ENCODE measurements at places on chromosomes 11 and 22.

- DNase-seq = no peak
Observed at GRCh38 chr11:117815262-117815803, 9.2 kb downstream of the FXYD2 start.

- no peak for DNase-seq
Observed at GRCh38 chr11:57357856-57358255, 19.7 kb downstream of the P2RX3 start.

- DNase-seq = peak; percentile 30
Observed at GRCh38 chr11:35237860-35238715, 99.1 kb downstream of the CD44 start.

DNA sequence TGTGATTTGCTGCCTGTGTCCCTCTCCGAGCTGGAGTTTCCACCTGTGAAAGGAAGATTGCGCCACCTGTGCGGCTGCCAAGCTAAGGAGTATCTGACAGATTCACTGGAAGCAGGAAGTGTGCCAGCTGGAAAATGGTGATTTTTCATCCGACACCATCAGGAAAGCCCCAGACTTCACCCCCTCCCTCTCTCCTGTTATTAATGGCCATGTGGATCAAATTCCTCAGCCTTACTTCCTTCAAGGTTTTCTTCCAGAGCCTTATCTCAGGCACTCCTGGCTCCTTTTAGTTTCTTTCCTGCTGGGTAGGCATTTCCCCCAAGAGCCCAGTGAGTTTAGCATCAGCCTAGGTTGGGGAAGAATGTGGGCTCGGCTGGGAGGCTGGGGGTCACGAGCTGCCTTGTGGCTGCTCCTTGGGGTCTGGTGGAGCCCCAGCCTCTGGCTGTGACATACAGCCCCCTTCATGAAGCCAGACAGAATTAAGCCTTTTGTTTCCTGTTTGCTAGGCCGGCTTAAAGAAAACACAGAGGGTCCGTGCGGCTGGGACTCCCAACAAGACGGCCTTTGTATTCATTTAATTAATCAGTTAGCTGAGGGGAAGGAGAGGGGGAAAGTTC, 37.1 kb downstream of the PKNOX2 start:
- DNase-seq = no peak

DNA sequence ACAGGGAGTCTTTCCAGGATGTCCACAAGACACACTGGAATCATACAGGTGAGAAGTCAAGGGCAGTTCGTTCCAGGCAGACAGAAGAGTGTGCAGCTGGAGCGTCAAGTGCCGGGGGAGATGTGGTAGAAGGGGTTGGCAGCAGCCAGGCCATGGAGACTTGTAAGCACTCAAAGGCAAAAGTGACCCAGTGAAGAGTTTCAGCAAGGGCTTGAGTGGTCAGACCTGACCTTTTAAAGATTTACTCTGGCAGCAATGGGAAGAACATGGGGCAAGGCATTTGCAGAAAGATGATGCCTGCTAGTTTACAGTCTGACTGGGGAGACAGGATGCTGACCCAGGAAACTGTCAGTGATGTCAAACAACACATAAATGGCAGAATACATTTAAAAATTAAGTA, 29.0 kb downstream of the P4HA3 start:
- DNase-seq = no peak

DNA sequence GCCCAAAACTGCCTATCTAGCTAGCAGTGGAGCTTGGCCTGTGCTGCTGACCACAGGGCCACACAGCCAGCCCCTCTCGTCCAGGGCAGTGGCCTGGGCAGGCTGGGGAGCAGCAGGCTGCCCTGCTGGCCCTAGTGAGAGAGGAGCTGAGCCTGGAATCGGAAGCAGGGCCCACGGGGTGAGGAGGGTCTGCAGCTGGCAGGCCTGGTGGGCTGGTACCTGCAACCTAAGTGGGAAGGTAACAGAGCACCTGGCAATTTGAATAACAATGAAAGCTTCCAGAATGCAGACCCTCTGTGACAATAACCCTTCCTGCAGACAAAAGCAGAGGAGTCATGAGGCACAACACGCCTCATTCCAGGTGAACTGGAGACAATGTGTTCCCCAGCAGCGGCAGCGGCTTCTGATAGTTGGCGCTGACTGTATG, 31.8 kb upstream of the RFPL3 start:
- DNase-seq = no peak

DNA sequence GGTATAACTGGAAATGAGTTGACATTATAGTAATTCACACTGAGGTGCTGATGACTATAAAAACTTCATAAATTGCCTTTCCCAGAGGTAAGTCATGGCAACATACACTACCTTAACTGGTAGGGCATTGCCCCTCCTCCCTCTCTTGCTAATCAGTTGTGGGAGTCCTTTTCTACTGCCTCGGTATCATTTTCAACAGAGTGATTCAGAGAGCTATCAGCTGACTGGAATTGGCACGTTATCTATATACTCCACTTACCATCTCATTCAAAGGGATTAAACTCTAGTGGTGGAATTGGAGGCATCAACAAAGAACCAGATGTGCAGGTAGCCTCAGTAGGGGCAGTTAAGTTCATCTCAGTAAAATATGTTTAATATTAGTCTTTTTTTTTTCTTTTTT, 8.0 kb upstream of the NUP160 start:
- DNase-seq = no peak

GRCh38 chr11:45538939-45539338, 126.5 kb downstream of the CHST1 start:
- no peak for DNase-seq

GRCh38 chr11:38593649-38594048, 1995.6 kb upstream of the RAG2 start:
- no peak for DNase-seq

DNA sequence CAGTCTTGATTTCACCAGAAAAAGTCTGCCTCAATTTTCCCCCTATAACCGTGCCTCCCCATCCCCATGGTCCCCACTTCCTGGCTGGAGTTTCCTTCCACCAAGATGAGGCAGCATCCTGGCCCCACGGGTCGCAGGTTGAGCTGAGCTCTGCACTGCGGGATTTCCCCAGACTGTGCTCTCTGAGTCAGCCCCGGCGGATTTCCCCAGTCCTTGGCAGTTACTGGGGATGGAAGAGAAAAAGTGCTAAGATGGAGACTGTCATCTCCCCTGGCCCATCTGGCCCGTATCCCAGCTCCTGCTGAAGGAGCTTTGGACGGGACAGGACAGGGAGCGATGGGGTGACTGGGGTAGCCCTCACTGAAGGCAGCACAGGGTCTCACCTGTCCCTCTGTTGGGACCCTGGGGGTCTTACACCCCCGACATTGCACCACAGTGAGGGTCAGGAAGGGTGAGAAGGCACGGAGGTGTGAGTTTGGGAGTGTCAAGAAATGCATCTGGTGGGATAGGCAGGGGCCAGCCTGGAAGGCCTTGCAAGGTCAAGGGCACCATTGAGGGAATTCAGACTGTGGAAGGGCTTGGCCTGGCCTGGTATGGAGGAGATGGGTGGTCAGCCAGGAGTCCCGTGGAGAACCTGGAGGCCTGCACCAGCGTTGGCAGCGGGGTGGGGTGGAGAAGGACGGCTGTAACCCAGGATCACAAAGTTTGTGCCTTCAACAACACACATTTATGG, 36.5 kb downstream of the NADSYN1 start:
- DNase-seq = no peak

- peak; percentile 70 for DNase-seq
Observed at GRCh38 chr11:114262681-114263512, 33.3 kb upstream of the NNMT start.

DNA sequence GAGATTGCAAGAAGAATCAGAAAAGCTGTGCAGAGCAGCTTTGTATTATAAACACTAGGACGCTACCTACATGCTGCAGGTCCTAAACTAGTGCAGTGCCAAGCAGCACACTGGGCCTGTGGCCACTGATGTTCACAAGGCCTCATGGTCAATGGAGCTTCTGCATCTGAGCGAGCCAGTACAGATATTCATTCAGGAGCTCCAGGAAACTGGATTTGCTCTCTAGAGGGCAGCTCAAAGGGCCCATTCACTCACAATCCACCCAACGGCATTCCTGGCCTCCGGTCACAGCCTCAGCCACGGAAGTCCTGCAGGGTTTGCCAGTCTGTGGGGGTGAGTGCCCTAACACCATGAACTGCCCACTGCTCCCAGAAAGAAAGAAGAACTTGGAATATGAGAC, 5.8 kb upstream of the TBC1D10A start:
- no peak for DNase-seq

DNA sequence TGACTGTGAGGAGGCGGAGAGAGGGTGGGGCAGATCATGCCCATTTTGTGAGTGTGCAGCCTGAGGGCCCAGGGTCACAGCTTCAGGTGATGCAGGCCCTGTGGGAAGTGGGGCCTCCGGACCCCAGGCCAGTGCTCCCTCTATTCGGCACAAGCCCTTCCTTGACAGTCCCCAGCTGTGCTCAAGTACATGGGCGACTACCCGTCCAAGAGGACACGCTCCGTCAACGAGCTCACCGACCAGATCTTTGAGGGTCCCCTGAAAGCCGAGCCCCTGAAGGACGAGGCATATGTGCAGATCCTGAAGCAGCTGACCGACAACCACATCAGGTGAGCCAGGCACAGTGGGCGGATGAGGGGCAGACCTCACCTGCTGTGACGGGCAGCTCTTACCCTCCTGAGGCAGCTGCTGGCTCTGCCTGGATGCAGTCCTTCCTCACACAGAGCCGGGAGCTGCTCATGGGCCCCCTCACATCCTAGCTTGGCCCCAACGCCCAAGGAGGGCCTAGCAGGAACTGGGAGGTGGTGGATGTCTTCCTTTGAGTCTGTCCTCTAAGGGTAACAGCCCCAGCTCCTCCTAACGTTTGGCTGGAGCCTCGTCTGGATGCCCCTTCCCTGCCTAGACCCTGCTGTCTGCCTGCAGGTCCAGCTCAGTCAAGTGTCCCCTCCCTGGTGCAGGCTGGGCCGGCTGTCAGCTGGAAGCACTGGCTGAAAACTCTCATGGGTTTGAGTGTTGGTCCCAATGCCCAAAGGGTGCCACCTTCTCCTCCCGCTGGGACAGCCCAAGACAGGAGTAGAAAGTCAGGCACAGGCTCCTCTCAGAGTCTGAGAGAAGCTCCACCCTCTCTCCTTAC, 76.1 kb downstream of the MYO7A start:
- no peak for DNase-seq

GRCh38 chr11:62542111-62542745, 4.4 kb downstream of the AHNAK start:
- peak; percentile 68 for DNase-seq

GRCh38 chr11:116485425-116485824, 287.4 kb downstream of the BUD13 start:
- DNase-seq = no peak

GRCh38 chr22:28768701-28769393, 3.6 kb upstream of the CCDC117 start:
- no peak for DNase-seq

DNA sequence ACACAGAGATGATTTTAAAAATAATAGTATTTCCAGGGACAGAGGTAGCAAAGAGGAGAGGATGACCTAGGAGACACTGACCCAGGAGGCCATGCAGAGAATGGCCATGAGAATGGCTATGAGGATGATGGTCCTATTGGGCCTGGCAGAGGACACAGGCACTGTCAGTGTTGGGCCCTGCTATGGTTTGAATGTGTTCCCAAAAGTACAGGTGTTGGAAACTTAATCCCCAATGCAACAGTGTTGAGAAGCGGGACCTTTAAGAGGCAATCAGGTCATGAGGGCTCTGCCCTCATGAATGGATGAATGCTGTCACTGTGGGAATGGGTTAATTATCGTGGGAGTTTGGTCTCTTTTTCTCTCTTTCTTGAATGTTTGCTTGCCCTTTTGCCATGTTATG, 61.6 kb downstream of the KCNC1 start:
- no peak for DNase-seq

DNA sequence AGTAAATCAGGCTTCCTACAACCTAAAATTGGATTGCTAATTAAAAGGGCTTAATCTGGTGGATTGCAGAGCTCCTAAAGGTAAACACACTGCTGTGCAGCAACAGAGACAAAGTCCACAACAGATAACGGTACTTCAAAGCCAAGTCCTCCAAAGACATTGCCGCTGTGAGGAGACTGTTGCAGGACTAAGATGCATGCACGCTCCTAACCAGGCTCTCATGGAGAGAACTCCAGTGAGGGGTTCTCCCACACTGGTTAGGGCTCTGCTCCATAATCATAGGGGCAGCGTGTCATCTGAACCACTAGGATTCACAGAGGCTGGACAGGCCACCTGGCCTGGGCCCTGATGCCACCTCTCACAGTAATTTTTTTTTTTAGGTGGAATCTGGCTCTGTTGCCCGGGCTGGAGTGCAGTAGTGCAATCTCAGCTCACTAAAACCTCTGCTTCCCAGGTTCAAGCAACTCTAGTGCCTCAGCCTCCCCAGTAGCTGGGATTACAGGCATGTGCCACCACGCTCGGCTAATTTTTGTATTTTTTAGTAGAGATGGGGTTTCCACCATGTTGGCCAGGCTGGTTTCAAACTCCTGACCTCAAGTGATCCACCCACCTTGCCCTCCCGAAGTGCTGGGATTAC, 56.9 kb upstream of the ARFGAP3 start:
- no peak for DNase-seq

GRCh38 chr11:71212871-71213559, 39.4 kb downstream of the SHANK2 start:
- DNase-seq = no peak

DNA sequence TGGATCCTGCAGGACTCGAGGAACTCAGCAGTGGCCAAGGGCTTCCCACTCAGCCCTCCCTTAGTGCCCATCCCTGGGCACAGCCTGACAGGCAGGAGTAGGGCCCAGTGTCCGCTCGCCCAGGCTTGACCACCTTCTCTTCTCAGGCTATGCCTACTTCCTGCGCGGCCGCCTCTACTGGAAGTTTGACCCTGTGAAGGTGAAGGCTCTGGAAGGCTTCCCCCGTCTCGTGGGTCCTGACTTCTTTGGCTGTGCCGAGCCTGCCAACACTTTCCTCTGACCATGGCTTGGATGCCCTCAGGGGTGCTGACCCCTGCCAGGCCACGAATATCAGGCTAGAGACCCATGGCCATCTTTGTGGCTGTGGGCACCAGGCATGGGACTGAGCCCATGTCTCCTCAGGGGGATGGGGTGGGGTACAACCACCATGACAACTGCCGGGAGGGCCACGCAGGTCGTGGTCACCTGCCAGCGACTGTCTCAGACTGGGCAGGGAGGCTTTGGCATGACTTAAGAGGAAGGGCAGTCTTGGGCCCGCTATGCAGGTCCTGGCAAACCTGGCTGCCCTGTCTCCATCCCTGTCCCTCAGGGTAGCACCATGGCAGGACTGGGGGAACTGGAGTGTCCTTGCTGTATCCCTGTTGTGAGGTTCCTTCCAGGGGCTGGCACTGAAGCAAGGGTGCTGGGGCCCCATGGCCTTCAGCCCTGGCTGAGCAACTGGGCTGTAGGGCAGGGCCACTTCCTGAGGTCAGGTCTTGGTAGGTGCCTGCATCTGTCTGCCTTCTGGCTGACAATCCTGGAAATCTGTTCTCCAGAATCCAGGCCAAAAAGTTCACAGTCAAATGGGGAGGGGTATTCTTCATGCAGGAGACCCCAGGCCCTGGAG, 3.3 kb upstream of the SMARCB1 start:
- DNase-seq = no peak

All from NCI-H774 (cell line).